Amniotic epithelial cell (primary cell): ENCODE measurements at places on chromosomes 5 and 9.
A peak's percentile ranks its signal among the peaks of the same experiment; 100 is the strongest.

GRCh38 chr5:80181618-80182211 is 74.1 kb downstream of the SERINC5 start:
- DNase-seq: peak; percentile 78

GRCh38 chr9:128321343-128321742 is 904 bp downstream of the TRUB2 start:
- no peak for DNase-seq

DNA sequence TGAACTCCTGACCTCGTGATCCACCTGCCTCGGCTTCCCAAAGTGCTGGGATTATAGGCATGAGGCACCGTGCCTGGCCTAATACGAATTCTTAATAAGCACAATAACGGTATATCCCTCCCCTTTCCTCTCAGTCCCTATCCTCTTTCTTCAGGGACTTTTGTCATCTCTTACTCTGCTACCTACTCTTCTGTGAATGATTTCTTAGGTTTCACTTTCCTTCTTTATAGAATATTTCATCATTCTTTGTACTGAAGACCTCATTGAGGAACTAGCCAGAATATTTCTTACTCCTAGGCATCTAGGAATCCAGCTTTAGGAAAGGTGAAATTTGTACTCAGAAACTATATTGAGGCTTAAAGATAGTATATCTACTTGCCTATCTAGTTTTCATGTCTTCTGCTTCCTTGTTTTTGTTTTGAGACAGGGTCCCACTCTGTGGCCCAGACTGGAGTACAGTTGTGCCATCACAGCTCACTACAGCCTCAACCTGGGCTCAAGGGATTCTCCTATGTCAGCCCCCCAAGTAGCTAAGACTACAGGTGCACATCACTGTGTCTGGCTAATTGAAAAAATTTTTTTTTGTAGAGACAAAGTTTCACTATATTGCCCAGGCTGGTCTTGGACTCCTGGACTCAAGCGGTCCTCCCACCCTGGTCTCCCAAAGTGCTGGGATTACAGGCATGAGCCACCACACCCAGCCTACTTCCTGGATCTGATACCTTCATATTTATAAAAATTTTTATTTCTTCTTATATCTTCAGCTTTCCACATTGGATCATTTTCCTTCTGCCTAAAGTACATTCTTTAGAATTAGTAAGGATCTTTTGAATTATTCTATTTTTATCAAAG is 69.7 kb downstream of the GPBP1 start:
- DNase-seq: no peak

DNA sequence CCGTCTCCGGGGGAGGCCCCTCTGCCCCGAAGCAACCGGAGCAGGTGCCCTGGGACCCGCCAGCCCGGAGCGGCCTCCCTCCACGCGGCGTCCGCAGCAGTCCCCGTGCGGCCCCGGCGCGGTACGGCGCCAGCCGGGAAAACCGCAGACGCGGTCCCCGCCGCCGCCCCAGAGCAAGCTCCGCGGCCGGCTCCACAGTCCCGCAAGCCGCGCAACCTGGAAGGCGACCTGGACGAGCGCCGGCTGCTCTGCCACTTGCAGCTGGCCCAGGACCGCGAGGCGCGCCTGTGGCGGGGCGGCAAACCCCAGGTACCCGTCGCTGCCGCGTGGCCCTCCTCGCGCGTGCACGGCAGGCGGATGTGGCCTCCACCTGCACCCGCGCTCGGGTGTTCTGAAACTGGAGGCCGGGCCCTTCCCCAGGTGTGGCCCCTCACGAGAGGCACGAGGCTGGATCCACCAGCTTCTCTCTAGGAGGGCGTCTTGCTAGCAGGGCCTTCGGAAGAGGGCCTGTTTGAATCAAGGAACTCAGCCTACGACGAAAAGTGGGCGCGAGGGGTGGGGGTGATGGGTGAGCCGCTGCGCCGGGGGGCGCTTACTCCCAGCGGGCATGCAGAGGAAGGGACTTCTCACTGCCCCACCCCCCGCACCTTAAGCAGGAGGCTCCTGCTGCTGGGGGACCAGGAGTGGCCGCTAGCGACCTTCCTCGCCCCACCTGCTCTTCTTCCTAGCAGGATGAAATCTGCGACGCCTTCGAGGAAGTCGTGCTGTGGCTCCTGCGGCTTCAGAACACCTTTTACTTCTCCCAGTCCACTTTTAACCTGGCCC is 602 bp downstream of the CCNI2 start:
- DNase-seq: no peak

GRCh38 chr9:96616817-96617438 is 2.7 kb downstream of the CDC14B start:
- no peak for DNase-seq

DNA sequence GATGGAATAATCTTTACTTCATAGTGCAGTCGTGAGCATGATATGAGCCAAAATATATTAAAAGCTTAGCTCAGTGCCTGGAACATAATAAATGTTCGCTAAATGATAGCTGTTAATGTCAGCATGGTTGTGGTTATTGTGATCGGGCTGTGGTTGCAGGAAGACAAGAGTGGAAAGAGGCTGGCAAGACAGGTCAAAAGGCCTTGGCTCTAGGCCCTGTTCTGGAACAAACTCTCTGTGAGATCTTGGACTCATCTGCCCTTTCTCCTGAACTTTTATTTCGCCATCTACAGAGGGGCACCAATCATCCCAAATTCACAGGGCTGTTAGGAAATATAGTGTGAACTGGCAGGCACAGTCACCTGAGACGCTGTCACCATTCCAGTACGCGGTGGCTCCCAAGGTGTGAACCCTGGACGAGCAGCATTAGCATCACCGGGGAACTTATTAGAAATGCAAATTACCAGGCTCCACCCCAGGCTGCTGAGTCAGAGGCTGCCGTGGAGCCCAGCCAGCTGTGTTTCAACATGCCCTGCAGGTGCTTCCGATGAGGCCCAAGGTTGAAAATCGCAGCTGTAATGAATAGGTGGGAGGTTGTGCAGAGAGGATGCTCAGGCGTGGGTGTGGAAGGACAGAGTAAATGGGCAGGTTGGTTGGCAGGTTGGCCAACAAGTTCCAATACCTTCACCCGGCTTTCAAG is 50.2 kb upstream of the SAP30L start:
- DNase-seq: peak; percentile 71

GRCh38 chr9:126628969-126629674 is 15.4 kb downstream of the LMX1B start:
- no peak for DNase-seq

DNA sequence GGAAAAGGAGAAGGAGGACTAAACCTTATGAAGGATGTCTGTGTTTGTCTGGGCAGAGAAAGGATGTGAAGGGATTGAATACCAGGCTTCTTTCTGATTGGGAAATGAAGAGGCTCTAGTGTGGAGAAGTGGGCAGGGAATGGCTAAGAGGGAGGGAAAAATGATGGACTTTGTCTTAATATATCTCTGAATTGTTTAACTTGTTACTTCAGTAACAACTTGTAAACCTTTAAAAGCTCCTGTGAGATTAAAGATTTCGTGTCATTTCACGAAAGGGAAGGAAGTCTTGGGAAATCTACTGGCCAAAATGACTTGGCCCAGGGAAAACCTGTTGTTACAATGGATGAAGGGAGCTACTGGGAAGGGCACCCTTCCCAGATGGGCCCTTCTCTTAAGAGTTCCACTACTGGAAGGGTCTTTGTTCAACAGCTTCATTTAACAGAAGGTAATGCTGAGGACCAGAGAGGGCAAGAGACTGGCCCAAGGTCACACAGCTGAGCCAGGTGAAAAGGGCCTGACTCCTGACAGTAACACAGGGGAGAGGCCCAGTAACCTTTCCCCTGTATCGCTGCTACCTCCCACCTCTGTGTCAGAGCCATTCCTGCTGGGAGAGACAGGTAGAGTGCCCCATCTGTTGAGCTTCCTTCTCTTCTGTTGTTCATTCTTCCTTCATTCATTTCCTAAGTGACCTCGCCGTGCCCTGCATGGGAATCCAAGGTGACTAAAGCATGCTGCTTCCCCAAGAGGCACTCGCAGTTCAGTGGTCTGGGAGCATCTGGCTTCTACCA is 5.1 kb upstream of the TCOF1 start:
- DNase-seq: no peak

GRCh38 chr5:177477701-177478477 is 4.5 kb upstream of the DBN1 start:
- DNase-seq: no peak

DNA sequence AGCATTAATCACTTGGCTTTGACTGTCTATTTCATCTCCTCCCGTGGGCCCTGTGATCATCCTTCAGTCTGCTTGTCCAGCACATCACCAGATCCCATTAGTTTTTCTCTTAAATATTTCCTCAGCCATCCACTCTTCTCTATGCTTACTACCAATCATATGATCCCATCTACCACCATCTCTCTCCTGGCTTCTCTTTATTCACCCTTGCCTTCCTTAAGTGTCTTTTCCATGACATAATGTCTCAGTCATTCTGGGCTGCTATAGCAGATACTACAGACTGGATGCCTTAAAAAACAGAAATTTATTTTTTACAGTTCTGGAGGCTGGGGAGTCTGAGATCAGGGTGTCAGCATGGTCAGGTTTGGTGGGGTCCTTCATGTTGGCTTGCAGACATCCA is 208.4 kb upstream of the PPP1R2B start:
- no peak for DNase-seq

DNA sequence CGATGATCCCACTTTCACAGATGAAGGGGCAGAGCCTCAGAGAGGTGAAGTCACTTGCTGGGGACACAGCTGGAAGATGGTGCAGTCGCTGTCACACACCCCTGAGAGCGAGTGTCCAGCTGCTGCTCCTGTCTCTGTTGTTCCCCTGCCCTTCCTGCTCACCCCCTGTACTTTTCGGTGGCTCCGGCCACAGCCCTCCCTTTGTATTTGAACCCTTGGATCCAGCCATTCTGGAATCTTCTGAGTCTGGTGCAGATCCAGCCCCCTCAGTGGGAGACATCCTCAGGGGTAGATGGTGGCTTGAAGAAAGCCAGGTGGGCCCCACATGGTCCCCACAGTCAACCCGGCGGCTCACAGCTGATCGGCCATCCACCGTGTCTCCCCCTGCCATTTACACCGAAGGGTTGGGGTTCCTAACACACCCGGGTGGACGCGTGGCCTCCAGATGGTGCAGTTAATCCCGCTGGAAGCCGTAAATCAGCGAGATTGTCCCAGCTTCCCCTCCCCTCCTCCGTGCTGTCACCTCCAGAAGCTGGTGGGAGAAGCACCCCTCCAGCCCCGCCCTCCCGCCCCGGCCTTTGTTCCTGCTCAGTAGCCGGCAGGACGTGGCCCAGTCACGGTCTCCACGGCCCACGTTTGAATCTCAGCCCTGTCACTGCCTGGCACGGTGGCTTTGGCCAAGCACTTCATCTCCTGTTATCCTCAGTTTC is 204.8 kb downstream of the C9orf50 start:
- no peak for DNase-seq

- peak; percentile 87 for DNase-seq
Measured at GRCh38 chr5:108386345-108387061, 4.6 kb upstream of the FBXL17 start.

DNA sequence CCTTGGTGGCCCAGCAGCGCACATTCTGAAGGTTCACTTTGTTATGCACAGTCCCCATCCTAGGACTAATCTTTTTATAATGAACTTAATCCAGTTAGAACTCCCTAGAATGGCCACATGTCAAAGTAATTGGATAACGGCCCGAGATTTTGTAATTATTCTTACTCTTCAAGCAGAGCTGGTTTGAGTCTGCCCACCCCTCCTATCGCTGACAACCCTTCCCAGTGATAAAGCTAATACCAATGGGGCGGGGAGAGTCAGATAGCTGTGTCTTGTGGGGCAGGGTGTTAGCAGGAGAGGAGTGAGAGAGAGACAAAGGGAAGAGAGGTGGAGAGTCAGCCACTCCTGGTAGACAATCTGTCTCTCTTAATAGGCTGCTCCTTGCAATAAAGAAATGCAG is 356.9 kb downstream of the SLIT3 start:
- DNase-seq: no peak

DNA sequence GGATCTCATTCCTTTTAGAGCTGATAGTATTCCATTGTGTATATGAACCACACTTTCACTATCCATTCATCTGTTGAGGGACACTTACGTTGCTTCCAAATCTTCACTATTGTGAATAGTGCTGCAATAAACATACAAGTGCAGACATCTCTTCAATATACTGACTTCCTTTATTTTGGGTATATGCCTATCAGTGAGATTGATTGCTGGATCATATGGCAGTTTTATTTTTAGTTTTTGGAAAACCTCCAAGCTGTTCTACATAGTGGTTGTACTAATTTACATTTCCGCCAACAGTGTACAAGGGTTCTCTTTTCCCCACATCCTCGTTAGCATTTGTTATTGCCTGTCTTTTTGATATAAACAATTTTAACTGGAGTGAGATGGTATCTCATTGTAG is 33.8 kb upstream of the LECT2 start:
- no peak for DNase-seq

DNA sequence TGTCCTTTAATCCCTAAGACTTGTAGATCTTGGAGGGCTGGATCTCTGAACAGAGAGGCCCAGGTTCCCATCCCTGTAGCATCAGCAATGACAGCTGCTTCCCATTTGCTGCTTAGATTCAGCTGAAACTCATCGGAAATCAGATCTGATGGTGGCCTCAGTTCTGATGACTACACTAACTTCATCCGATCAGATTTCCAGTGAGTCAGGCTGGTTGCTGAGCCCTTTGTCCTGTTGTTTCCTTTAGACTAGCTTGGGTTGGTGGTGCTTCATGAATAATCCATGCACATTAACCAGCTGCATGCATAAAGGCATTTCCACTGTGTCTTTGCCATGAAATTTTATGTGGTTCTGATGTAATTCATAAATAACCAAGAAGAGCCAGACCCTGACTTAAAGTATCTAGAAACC is 195.2 kb upstream of the TUT7 start:
- peak; percentile 68 for DNase-seq

GRCh38 chr5:142874540-142874939 is 104.4 kb downstream of the ARHGAP26 start:
- peak; percentile 47 for DNase-seq

DNA sequence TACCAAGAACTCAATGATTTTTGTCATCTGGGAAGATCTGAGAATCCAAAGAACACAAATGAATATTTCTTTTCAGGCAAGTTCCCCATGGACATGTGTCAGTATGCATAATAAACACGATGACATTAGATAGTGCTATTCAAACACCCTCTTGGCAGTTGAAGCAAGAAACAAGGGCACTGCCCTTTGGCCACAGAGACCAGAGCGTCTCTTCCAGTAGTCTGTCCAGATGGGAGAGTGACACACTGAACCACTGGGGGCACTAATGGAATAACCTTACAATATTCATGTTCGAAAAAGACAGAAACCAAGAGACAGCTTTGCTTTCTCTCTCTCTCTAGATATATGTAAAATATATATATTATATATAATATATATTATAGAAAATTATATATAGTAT is 301.9 kb downstream of the CTNND2 start:
- no peak for DNase-seq

- DNase-seq: peak; percentile 87
Measured at GRCh38 chr9:4297151-4297785, 2.6 kb downstream of the GLIS3 start.
